ENCODE measurements at places on chromosomes 5 and 9.
A peak's percentile ranks its signal among the peaks of the same experiment; 100 is the strongest.

GRCh38 chr9:134985451-134985850, 67.7 kb upstream of the FCN1 start:
- DNase-seq: no peak

DNA sequence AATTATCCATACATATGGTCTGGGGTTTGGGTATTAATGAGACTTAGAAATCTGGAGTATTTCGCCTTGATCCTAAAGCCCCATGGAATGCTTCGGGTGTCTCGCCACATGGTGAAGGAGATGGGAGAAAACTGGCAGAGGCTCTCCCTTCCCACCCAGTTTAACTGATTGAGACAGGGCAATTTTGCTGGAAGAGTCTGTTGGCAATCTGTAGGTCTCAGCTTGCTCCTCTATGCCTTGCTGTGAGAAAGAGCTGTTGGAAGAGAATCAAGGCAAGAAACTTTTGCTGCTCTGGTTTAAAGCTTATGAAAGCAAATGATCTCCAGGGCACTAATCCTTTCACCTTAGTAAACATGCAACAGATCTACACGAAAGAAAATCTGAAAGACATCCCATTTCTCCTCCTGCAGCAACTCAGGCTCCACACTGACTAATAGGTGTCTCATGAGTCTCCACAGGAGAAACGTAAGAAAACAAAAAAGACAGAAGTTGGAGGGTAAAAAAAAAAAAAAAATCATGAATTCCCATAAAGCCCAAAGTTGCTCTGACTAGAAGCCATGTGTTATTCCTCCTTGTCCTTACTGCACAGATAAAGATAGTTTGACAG, 369.9 kb downstream of the EFNA5 start:
- DNase-seq: no peak

GRCh38 chr5:112005623-112005930, 248.6 kb upstream of the NREP start:
- no peak for DNase-seq

DNA sequence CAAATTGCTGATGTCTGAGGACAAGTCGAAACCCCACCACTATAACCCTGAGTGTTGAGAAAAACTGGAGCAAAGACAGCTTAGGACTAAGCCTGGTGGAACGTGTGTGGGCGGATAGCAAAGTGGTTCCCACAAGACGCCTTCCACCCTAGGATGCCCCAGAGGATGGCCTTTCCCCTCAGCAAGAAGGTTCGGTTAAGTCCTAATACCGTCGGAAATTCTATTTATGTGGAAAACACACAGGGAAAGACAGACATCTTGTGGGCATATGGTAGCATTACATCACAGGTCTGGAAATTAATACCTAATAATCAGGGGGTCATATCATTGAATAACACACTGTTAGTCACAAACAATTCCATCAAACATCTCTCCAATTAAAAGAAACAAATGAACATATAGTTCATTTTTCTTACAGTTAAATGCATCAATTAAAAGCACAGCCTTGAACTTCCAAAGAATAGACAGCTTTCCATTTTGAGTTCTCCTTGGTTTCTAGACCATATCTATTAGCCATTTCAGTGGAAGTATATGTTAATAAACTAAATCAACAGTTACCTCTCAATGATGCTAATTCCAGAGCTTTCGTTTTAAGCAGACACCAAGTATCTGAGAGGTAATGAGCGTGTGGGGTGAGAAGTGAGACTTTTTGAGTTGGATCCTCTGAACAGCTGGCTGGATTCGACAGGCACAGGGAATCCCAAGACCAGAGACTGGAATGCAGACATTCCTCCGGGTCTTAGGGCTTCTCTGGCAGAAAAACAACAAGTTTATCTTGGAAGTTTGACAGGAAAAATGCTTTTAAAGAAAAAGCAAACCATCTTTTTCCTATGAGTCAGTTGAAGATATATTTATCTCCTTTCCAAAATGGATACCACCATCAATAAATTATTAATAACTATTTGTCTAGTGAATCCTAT, 2.9 kb upstream of the ICE1 start:
- DNase-seq: peak; percentile 46

DNA sequence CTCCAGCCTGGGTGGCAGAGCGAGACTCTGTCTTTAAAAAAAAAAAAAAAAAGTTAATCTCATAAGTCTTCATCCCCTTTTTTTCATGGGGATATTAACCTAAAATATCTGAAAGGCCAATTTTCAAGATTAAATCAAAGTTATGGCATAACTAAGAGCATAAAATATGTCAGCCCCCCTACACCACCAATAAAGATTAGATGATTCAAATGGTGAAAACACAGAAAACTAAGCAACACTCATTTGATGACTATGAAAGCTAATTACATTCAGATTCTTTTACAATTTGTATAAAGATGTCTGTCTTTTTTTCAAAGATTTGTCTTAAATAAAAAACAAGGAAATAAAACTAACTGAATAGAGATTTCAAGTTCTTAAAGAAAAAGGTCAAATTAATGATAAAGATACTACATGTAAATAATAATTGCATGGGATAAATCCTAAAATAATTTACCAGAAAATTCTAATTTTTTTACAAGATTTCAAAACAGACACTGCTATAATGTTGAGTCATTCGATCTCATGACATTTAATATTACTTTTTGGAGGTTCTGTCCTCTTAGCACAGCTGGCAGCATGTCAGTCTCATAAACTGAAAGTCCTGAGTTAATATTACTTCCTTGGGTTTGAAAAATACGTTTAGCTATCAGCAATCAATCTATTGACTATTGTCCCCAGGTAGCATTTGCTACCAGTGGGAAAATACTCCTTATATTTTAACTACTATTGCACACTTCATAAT, 112.9 kb downstream of the KIAA0825 start:
- no peak for DNase-seq

DNA sequence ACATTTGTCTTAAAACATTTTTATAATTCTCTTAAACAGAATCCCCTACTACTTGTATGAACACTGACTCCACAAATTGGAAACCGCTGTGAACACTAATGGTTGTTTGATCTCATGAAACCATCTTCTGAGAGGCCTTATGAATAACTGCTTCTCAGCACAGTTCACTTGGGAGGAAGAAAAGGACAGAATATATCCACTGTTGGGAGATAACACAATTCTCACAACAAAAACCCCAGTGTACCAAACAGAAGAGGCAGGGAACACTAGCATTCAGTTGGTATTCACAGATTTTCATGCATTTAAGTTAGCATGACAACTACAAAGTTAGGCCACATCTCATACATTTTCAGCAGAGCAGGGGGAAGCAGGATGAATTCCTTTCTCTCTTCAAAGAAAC, 89.0 kb upstream of the SELENOP start:
- no peak for DNase-seq

DNA sequence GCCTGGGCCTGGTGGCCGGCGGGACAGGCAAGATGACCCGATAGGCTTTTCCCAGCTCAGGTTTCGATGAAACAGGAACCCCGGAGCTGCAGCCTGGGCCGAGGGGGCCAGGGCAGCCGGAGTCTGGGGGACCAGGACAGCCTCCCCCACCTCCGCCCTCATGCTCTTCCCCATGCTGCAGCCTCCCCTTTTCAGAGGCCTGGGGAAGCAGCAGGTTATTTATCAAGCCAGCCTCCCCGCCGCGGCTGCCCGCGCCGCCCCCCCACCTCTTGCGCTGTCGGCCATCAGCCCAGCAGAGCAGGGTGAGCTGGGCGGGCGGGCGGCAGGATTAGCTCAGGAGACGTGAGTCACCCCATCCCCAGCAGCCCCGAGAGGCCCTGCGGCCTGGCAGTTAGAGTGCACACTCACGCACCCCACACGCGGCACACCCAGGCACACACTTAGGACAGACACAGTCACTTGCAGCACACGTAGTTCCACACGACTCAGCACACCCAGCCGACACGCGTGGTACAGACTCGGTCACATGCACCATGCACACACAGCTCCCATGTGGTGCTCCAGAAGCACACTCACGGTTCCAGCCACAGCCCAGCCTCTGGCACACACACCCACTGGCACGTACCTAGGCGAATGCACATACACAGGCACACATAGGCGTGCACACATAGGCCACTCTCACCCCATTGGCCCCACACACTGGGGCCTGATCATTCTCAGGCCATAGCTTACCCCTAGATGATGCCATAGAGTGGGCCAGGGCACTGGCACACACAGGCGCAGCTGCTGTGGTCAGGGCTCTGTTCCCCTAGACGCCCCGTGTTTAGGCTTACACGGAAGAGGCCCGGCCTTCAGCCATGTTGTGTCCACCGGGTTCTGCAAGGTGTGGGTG, 13.0 kb downstream of the CXXC5 start:
- DNase-seq: peak; percentile 73

DNA sequence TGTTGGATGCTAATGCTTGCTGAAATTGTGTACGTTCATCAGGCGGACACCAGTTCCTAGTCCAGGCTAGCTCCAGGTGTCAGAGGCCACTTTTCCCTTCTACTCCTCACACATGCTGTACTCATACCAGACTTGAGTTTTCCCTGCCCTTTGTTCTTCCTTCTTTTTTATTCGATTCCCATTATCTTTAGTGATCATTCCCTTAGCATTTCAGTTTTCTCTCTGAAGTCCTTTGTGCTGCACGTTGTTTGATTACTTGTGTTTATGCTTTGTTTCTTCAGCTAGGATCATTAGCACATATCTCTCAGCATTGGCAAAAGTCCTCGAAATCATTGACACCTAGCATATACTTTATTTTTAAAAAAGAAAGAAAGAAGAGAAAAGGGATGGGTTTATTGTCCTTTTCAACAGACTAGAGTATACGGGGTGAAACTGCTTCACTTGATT, 409 bp upstream of the COX7C start:
- DNase-seq: no peak

- peak; percentile 11 for DNase-seq
Observed at GRCh38 chr9:92728831-92729734, 35.5 kb downstream of the BICD2 start.
